ENCODE measurements at places on chromosomes 4 and X.

DNA sequence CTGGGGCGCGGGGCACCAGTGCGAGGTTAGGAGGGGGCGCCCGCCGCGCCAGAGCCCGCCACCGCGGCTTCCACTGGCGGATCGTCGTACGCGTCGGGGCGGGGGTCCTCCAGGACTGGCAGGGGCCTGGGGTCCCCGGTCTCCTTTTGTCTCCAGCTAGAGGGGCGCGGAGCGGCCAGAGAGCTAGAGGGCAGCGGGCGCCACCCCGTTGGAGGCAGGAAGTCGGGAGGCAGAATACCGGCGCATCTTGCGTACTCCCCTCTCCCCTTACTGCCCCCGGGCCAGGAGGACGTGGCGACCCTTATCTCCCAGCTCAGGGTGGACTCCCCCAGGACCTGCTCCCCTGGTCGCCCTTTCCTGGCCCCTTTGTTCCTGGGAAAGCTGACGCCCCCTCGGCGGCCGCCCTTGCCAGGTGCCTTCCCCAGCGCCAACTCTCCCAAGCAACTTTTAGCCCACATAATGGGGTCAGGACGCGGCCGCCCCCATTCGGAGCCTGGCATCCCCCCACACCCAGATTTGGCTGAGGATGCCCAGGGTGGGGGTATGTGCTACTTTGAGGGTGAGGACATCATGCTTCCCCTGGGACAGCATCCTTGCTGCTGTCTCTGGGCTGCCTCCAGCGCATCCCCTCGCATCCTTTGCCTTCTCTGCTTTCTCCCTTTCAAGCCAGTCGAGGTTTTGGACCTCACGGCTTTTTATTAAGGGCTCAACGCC is 933 bp downstream of the CNKSR2 start:
- DNase-seq = no peak

DNA sequence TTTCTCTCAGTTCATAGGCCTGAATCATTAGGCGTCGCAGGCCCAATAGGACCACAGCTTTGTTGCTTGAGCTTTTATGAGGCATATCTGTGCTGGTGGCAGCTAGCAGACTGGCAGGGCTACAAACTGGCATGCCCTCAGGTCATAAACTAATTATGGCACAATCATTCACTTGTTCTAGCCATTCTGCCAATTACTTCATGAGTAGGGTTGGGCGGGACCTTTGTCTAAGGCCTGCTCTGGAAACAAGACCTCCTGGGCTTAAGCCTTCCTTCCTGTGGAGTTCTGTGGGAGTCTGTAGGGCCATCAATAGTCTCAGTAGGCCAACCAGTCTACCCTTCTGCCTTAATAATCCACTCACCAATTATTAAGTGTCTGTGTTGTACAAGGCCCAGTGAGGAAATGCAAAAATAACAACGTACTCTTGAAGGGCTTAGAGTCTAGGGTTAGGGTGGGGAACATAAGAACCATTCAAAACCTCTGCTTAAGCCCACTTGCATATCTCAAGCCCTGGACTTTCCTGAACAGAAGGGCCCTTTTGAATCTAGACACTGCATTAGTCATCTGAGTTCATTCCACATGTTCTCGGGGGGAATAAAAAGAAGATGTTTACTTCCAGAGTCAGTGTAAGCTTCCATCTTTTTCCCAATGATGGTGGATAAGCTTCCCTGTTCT is 44.5 kb downstream of the SHROOM4 start:
- DNase-seq = no peak

GRCh38 chrX:94742772-94743171 is 1068.8 kb downstream of the FAM133A start:
- DNase-seq = no peak

DNA sequence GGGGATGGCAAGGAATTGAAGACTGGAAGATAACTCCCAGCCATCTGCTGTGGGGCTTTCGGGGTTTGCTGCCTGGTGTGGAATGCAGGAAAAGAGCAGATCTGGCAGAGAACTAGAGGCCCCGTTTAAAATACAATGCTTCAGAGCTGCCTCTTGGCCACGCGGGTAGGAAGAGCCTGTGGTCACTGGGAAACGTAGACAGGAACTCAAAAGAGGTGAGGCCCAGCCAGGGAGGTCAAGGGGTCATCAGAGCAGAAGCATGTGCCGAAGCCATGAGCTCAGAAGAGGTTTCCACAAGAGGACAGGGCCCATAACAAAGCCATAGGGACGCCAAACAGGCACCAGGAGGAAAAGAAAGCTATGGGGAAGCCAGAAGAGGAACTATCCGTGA is 14.5 kb upstream of the STS start:
- peak; percentile 30 for DNase-seq

GRCh38 chrX:139877710-139878414 is 55.0 kb downstream of the ATP11C start:
- no peak for DNase-seq

DNA sequence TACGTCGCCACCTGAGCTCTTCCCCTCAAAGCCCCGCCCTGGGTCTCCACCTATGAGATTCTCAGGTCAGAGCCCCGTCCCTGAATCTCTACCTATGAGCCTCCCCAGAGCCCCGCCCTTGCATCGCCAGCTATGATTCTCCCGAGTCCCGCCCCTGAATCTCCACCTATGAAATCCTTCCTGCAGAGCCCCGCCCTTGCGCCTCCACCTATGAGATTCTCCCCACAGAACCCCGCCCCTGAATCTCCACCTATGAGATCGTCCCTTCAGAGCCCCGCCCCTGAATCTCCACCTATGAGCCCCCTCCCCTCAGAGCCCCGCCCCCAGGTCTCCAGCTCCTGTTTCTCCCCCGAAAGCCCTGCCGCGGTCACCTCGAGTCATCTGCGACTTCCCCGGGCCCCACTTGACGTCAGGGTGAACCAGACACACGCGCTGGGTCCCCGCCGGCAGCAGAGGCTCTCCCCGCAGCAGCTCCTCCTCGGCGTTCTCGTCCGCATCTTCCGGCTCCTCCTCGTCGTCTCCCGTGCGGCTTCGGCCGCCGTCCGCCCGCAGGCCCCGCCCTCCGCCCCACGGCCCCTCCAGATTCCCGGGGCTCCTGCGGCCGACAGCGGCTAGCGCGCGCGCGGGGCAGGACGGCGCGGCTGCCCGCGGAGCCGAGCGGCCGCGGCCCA is 393 bp downstream of the GTPBP6 start:
- peak; percentile 99 for DNase-seq

Data from fibroblast of skin of abdomen (primary cell).